Bronchial epithelial cell (primary cell): ENCODE measurements at places on chromosomes 11 and 22.
A peak's percentile ranks its signal among the peaks of the same experiment; 100 is the strongest.

- peak; percentile 42 for DNase-seq
These were observed 8.2 kb downstream of the ARRB1 start for GRCh38 chr11:75342966-75343870.

- DNase-seq = no peak
These were observed 13.9 kb downstream of the IFITM10 start for GRCh38 chr11:1736447-1736992.

GRCh38 chr11:118373871-118374270 is 14.5 kb downstream of the UBE4A start:
- no peak for DNase-seq

DNA sequence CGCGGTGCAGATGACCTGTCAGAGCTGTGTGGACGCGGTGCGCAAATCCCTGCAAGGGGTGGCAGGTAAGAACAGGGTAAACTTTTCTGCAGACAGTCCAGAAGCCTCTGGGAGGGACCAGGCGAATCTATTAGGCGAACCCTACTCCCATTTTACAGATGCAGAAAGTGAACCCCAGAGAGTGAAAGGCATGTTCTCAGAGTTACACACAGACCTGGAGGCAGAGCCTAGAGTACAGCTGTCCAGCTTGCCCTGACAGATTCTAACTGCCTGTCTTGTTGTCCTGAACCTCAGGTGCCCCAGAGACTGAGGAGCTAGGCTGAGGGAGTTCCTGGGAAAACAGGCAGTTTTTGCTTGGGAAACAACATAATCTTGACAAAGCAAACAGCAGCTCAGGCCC is 665 bp downstream of the CCS start:
- DNase-seq = no peak

GRCh38 chr11:11786234-11786633 is 55.5 kb upstream of the USP47 start:
- DNase-seq = peak; percentile 53

DNA sequence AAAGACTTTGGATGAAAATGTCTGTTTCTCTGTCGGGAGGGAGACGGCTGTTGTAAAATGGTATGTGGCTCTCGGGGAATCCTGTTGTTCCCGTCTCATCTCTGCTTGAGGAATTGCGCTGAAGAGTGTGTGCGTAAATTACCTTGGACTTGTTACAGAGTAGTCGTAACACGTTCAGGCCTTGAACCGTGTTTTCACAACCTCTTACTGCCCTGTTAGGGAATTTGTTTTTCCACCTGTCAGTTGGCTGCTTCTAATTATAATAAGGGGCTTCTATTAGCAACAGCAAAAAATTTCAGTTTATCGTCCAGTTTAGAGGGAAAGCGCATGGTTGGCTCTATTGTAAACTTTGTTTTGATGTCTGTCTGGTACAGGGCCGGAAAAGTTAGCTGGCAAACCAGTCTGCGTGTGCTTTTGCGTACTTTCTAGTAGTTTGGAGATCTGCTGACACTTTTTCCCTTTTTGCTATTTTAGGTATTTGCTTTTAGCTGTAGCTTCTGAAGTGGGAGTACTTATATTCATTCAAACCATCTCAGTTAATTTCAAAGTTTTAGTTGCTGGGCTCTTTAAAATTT is 1.5 kb downstream of the HIPK3 start:
- peak; percentile 71 for DNase-seq

DNA sequence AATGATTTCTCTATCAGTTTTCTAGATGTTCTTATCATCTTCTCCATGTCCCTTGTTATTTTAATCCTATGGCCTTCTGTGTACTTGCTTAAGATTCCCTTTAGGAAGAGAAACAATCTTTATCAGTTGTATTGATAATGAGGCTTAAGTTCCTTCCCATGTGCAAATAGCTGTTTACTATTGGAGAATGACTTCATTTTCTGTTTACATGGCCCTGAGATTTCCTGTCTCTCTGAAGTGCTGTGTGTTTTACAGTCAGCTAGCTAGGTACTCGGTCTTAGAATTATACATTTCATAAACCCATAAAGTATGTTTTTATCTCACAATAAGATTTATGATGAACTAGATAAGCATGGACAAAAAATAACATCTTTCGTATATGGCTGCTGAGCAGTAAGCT is 67.5 kb upstream of the CCDC179 start:
- DNase-seq = no peak
